Amygdala (tissue), 56 donors: ENCODE measurements at places on chromosomes 11 and 22.

- no peak for DNase-seq
These were observed 94.5 kb upstream of the TOP3B start for GRCh38 chr22:22076932-22077703.

- no peak for DNase-seq
These were observed 10.0 kb downstream of the GGA1 start for GRCh38 chr22:37618674-37619073.

- no peak for DNase-seq
These were observed 53.1 kb upstream of the CEP295 start for GRCh38 chr11:93608364-93608763.

DNA sequence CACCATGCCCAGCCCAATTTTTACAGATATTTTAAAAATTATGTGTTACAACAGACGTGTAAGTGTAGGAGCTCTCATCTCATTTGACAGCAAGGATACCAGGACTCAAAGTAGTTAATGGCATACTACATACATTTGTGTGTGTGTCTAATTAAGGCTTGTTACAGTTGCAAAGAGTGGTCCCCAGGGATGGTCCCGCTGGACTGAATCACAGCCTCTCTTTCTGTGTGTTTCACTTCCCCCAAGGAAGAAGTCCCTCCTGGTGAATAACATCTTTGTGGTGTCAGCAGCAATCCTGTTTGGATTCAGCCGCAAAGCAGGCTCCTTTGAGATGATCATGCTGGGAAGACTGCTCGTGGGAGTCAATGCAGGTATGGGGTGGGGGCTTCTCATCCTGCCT lies 17.2 kb downstream of the SLC2A11 start:
- DNase-seq: no peak

GRCh38 chr11:85682330-85683305 lies 3.4 kb downstream of the CCDC89 start:
- peak; percentile 25 for DNase-seq

DNA sequence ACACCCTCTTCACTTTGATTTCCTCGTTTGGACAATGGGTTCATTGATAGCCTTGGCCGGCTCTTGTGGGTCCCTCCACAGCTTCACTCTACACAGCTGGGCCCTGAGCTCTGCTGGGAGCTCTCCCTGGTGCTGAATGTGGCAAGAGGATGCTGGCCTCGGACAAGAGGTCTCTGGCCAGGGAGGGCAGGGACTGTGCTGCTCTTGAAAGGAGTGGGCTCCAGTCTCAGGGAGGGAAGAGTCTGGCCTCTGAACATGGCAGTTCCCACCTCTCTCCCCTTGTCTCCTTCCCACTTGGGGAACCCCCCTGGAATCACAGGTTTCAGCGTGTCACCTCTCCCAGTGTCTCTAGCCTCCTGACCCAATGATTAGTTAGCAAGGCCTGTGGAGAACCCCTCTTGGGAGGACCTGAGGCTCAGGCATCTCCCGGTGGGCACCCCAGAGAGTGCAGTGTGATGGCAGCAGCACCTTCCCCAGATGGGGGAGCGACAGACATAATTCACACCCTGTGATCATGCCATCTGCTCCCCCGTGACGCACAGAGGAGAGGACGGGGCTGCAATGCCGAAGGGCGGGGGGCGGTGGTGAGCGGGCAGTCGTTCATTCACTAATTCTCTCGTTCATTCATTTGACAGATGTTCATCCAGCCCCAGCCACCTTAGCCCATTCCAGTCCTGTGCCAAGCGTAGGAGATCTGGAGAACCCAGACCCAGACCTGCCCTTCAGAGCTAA lies 2.8 kb upstream of the CABP7 start:
- DNase-seq: peak; percentile 64
